ENCODE measurements at places on chromosomes 5 and 9.

DNA sequence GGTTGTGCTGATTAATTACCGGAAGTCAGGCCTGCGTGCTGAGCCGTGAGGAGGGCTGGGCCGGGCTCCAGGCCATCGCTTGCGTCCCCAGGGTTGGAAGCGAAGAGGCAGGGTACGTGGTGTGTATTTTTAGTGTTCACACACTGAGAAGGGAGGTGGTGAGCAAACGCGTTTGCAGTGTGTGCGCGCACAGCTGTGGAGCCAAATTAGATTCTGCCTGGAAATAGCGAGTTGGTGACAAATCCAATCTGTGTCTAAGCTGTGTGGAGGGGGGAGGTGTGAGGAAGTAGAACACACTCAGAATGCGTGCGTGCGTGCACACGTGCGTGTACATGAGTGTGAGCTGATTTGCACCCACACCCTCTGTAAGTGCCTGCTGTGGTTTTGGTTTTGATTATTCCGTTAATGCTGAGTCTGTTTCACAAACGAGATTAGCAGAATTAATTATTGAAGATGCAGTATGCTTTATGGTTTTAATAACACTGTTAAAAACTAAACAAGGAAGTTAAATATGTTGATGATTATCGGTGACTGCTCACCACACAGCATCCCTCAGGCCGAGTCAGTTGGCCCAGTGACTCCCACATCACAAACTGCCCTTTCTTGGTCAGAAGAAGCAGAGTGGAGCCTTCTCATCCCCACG, 111.8 kb upstream of the FCN2 start:
- no peak for ATAC-seq

DNA sequence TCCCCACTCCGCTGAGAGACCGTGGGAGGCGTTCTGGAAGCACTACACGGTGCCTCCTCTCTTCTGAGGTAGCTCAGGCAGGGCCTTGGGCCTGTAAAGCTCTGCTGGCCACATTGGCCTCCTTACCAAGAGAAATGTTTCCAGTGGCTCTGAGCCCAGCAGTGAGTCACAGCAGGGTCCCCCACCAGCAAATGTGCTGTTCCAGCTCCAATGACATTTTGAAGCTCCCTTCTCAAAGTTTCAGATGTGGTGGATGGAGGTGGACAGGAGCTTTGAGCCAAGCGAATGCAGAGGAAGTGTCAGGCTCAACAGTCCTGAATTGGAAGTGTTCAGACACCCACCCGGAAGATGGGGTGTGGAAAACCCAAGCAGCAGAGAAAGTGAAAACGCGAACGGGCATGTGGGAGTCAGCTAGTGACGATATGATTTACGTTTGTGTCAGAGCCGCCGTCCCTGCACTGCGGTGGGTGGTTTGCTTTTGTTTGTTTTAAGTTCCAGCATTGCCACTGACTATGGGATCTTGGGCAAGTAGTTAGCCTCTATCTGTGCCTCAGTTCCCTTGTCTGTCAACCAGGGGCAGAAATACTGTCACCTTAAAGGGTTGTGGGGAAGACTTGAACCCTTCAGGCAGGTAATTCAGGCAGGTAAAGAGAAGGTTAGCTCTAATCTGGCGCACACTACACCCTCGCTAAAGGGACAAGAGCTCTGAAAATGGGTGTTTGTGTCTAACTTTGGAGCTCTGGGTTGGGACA, 38.2 kb downstream of the C5orf15 start:
- ATAC-seq: peak; percentile 88

DNA sequence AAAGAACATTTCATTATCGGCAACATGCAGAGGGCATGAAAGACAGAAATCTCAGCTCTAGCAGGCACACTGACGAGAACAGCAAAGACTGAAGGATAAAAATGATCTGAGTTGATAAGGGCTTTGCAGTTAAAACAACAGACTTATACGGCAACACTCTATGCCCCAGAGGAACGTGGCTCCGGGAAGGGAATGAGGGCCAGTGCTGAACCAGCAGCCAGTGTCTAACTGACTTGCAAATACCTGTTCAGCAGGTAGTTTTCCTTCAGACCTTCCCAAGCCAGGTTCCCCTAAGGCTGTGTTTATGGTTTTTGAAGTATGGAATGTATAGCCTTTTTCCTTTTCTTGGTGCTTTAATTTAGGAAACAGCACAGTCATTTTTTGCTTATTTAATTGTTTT, 121.3 kb upstream of the CDH18 start:
- no peak for ATAC-seq

DNA sequence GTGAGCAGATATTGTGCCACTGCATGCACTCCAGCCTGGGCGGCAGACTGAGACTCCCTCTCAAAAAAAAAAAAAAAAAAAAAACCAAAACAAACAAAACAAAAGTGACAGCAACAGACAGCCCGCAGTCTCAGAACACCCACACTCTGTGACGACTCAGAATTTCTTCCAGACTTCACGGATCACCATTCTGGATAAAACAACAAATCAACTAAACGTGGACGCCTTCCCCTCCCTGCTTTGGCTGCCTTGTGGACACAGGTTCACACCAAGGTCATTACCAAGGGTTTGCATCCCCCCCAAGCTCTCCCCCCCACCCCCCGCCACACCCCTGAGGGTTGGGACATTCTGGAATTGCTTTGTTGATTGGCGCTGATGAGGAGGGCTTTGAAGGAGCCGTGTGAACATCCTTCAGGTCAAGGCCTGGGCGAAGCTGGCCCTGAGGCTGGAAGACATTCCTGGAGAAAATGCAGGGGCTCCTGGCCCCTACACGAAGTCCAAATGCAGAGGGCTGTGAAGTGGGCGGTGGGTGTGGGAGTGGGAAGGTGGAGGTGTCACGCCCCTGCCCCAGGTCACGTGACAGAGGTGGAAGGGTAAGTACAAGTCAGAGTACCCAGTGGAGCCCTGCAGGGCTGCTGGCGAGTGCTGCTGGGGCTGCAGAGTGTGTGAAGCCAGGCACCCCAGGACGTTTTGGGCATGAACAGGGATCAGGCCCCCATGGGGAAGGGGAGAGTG, 10.1 kb downstream of the LCN10 start:
- peak; percentile 6 for ATAC-seq

DNA sequence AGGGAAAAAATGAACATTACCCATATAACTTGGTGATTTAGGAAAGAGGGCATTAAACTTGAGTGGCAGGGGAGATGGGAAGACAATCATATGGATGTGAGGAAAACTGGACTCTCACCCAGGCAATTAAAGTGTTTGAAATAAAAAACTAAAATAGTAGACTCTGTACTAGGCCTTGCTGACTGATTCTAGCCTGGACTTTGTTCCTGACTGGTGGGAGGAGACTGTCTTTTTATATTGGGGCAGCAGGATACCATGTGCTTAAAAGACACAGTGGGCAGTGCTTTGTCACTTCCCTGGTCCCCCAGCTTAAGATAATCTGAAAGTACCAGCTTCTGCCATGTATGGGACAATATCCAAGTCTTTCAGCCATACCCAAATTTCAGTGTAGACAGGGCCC, 107.0 kb downstream of the ACTL7B start:
- ATAC-seq: no peak

GRCh38 chr5:79955356-79955895, 35.6 kb downstream of the MTX3 start:
- ATAC-seq: no peak

DNA sequence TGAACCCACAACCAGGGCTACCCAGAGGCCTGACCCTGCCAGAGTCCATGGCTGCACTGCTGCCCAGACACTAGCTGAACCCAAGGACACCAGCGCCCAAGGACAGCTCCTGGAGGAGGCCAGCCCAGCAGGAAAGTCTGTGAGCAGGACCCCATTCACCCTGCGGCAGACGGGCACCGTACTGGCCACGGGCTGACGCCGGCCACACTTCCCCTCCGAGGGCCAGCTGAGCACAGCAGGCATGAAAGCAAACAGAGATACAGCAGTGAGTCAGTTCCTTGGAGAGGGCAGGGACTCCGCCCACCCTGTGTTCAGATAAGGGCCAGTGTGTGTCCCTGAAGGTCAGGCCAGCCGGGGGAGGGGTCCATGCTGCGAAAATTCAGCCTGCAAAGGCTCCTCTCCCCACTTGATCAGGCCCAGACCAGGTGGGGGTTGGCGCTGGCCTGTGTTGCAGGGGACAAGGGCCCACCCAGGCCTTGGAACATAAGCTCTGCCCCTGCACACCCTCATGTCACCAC, 3.2 kb downstream of the RNF208 start:
- ATAC-seq: no peak

GRCh38 chr9:12774861-12775678, at the start of gene LURAP1L:
LURAP1L (plus strand) TSS chr9:12775020; CDS start chr9:12775716, 696 bp downstream.
- ATAC-seq: no peak

DNA sequence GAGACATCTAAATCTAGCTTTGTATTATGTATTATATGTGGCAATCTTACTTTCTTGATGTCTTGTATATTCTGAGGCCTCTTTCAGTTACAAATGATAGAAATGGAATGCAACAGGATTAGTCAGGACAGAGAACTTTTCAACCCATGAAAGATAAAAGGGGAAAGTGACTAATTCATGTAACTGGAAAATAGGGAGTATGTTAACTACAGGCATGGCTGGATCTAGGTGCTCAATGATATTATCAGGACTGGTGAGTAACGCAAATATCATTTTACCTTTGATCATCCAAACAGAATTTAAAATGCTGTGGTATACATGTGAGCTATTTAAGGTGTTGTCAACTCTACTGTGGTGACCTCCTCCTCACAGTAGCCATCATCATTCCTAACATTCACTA, 215.7 kb upstream of the GLRA1 start:
- no peak for ATAC-seq

DNA sequence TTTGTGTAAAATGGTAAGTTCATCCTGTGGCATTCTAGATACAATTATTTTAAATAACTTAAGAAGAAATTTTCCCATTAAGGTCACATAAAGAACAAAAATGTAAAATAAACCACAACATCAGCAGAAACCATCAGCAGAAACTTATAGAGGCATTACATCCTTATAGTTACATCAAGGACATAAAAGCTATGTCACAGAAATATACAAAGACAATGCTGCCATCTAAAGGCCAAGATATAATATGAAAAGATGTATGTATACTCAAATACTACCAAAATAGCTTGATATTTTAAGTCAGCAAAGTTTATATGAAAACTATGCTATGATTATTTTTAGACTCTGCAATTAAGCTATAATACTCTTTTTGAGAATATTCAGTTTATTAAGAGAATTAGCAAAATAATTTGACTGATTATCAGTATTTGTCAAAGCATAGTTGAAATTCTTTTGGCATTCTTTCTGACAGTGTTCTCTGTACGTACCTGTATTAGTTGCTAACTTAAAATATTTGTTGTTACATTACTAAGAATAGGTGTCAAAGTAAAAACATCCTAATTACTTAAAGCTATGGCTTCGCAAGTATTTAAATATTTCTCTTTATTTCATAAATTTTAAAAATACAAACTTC, 36.2 kb downstream of the FBXL17 start:
- no peak for ATAC-seq

DNA sequence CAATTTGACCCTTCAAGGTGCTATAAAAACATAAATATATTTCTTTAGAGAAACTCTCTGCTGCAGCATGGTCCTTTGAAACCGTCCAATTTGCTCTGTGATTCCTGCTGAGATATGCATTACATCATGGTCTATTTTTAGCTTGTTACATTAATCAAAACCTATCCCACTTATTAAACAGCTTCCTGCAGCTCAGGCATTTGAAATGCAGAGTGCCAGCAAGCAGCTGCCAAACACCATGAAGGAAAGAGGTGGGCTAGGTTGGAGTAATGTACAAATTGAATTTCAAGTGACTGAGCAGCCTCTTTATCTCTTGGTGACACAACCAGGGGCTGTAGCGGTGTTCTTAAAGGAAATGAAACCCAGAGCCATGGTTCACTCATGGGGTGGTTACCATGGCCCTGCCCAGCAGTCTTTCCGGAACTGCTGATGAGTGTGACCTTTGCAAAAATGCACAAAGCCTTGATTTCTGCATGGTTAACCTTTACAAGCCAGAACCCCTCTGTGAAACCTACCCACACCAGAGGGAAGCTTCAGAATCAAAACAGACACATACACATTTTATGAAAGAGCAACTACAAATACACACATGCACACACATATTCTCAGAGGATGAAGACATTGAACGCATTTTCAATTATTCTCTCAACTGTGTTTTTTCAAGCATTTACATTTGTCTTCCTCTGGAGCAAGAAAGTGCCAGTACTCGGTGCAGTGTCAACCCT, 155.8 kb upstream of the ZNF608 start:
- ATAC-seq: peak; percentile 59

DNA sequence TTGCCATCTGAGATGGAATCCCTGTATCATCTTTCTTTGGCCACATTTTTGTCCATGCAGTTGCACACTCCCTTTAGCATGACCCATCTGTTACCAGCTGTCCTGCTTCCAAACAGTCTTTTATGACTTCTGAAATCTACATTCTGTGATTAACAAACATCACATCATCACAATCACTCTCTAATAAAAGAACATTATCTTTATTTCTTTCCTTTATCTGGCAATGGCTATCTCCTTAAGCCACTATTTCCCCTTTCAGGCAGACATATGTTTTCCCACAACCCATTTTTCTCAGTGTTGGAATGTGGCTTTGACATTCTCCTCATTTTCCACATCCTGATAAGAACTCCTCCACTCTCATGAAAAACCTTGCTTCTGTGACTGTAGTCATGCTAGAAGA, 141.0 kb downstream of the ST8SIA4 start:
- no peak for ATAC-seq

DNA sequence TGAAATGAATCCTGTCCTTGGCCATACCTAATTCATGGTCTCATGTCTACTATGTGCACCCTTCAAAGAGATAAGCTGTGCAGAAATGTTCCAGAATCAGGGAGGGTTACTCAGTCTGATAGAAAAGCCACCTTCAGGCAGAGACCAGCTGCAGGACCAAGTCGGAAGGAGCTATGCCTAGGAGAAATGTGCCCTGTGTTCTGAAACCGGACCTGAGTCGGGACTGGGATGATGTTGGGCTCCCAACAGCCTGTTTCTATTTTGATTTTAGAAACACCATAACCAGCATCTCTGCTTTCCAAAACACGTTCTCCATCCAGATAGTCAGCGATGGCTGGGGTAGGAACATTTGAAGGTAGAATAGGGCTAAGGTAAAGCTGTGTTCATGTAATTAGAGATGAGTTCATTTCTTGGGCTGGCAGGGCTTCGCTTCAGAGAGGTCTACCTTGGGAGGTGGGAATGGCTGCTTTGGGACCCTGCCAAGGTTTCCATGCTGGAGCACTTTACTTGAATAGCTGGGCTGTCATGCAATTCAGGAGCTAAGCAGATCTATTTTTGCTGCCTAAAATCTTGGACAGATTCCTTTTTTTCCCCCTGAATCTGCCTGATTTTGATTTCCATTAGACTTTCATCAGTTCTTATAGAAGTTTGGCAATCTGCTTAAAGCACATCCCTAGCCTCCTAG, 2.8 kb downstream of the ADCY2 start:
- ATAC-seq: no peak

Data from activated T-helper 17 cell treated with anti-CD3 and anti-CD28 coated beads, Interleukin-2, amount 50 U/mL, for 72 hours (primary cell).